ENCODE measurements at places on chromosomes 11 and 22.

GRCh38 chr11:38274031-38274430 is 1676.0 kb upstream of the RAG2 start:
- DNase-seq: no peak

GRCh38 chr11:56637500-56637899 is 4.7 kb downstream of the OR5AP2 start:
- no peak for DNase-seq

DNA sequence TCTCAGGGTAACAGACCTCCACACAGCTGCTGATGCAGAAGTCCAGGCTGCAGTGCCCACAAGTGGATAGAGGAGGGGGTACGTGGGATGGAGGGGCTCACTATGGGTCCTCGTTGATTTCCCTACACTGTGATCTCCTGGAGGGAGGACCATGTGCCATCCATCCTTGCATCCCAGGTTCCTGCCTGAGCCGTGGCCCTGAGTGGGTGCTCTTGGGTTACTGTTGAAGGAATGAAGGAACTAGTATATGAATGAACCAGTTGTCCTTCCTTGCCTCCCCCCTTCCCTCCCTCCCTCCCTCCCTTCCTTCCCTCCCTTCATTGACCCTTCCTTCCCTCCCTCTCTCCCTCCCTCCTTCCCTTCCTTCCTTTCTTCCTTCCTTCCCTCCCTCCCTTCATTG is 15.4 kb downstream of the APOBEC3B start:
- DNase-seq: no peak

- DNase-seq: no peak
These were observed 270.6 kb downstream of the FAT3 start for GRCh38 chr11:92495107-92495793.

DNA sequence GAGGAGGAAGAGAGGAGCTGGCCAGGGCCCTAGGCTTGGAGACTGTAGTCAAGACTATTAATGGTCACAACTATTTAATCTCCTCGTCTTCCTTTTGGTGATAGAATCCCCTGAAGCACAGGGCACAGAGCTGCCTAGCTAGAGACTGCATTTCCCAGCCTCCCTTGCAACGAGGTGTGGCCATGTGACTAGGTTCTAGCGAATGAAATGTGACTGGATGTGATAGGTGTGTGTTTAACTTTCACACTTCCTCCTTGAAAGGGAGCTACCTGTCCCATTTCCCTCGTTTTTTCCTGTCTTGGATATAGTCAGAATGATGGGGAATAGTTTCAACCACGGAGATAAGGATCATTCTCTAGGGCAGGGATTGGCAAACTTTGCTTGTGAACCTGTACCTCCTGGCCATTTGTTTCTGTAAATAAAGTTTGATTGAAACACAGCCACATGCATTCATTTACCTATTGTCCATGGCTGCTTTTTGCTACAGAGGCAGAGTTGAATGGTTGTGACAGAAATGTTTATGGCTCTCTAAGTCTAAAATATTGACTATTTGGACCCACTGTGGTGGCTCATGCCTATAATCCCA is 313.5 kb downstream of the MIAT start:
- no peak for DNase-seq

DNA sequence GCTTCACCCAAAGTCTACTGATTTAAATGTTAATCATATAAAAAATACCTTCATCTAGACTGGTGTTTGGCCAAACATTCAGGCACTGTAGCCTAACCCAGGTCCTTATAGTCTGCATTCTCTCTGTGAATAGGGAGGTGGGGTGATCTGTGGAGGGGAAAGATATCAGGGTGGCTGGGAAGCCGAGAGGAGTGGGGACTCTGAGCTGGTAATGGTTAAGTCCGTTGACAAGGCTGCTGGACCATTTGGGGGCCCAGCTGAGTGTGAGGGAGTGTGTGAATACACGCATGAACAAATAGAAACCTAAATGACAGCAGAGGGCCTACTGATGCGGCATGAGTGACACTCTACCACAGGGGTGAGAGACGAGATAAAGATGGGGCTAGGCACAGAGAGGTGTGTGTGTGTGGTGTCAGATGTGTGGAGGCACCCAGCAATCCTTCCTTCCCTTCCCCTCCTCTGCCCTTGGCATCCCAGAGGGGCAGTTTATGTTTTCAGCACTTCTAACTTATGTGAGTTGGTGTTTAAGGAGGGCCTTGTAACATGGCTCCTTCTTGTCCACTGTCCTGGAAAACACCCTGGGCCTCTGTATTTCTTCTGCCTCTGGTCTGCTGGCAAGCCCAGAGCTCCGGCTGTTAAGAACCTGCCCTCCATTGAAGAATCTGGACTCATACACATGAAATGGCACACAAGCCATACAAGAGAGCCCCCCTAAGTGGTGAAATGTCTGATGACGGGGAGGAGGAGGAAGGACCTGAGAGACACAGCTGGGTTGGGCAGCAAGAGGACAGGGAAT is 249.1 kb upstream of the TBCEL start:
- DNase-seq: no peak

GRCh38 chr11:1471736-1472135 is 14.8 kb downstream of the MOB2 start:
- DNase-seq: no peak

DNA sequence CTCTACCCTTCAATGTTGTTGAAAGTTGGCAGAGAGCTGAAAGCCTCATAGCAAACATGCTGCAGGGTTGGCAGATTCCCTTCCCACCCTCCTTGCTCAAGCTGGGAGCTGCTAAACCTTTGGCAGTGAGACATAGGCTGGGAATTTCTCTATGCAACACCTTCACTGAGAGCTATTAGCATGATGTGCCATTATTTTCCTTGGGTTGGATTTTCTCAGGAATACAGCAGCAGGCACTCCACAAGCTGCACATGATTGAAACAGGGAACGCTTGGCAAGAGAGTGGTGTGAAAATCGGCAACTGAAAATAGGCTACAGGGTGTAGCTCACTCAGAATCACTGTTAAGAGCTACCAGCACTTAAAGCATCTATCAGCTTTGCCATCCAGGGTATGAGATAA is 9.6 kb upstream of the ALKBH3 start:
- no peak for DNase-seq

DNA sequence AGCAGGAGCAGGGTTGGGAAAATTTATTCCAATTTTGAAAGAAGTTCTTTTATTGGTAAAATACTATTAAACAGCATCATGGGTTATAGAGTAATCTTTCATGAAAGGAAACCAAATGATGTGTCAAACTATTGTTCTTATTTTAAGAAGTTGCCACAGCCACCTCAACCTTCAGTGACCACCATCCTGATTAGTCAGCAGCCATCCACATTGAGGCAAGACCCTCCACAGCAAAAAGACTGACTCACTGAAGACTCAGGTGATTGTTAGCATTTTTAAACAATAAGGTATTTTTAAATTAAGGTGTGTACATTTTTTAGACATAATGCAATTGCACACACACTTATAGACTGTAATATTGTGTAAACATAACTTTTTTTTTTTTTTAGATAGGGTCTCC is 3.7 kb upstream of the HEPHL1 start:
- no peak for DNase-seq

DNA sequence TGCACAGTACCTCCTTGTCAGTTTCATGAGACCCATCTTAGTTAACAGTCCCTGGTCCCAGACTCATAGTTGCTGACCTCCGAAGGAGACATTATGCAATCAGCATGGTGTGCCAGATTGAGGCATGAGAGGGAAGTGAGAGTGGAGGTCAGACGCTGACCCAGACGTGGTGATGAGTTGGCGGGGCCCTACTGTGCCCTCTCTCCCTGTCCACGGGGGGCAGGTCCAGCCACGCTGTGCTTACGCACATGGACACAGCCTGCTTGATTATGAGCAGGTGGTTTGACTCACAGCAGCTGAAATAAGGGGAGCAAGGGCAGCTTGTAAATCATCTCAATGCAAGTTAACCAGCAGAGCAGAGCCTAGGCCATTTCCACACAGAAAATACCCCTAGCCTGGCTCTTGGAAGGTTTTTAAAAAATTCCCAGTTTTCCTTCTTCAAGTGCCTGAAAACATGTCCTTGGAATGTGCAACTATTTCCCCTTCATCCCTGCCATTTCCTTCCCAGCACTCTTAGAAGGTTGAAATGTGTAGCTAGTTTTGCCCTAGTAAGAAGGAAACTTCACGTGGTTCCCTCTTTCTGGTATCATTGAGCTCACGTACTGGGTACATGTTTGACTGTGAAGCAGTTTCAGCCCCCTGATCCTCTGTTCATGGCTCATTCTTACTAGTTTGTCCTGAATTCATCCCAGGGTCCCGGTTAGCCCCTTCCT is 122.6 kb upstream of the SORL1-AS1 start:
- no peak for DNase-seq

GRCh38 chr11:86395061-86395551 is 20.4 kb downstream of the CCDC81 start:
- DNase-seq: no peak

DNA sequence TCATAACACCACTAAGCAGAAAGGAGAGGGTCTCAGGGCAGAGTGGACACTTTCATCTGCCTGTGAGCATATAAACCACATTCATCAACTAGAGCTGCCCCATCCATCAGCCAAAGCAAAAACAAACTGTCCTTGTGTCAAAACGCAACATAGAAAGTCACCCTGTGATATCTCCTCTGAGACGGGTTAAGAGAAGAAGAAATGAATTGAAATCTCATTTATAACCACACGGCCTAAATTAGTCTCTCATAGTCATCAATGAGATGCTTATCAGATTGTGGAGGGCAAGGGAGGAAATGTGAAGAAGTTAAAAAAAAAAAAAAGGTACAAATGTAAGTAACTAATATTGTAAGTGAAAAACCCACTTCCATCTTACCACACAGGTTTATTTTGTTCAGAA is 75.7 kb downstream of the SIK3 start:
- peak; percentile 33 for DNase-seq

GRCh38 chr11:12064954-12065280 is 45.5 kb upstream of the MICAL2 start:
- no peak for DNase-seq

DNA sequence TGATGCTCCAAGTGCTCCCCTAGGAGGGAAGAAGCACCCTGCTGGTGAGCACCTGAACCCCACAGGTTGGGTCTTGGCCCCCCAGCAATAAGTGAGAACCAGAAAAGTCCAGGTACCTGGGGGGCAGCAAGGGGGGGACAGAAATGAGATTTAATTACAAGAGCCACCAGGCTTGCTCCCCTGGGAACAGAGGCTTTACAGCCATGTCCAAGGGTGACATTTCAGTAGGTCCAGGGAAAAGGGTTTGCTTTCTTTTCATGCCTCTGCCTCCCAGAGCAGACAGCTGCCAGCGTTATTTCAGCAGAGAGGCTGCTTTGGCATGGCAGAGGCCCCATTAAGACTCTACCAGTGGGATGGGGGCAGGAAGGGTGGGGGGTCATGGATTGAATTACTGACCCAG is 437.7 kb downstream of the BUD13 start:
- no peak for DNase-seq

DNA sequence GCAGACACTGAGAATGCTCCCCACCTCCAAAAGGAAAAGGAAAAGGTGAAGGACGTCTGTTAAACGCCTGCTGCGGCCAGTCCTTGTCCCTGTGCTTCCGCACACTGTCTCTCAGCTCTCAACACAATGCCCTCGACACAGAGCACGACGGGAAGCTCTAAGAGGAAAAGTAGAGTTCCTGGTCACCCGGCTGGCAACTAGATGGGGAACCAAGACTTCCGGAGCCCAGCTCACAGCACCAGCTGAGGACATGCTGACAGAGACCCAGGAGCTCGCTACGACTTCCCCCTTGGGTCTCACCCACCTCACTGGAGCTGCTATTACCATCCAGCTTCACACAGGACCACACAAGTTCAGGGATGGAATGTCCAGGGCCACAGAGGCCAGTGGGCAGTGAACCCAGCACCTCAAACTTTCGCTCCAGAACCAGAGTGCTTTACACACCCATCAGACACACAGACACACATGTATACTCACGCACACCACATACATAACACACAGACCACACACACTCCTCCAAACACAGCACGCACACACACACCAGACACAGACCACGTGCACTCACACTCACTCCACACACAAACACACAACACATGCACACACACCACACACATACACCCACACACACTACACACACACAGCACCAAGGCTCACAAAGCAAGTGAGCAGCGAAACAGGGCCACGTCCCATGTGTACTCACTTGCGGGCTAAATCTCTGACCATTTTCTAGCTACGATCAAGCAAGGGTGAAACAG is 9.6 kb downstream of the SULT4A1 start:
- no peak for DNase-seq

GRCh38 chr11:36131721-36132397 is 157.4 kb downstream of the COMMD9 start:
- DNase-seq: no peak

- peak; percentile 43 for DNase-seq
These were observed 106.8 kb downstream of the RBFOX2 start for GRCh38 chr22:35921777-35922176.

Measured in stimulated activated CD4-positive, alpha-beta T cell treated with anti-CD3 and anti-CD28 coated beads, Interleukin-4, amount 100 ng/mL, for 24 hours (primary cell).